Muscle of leg (tissue), 16 donors: ENCODE measurements at places on chromosomes 1 and 21. TPM values are rescaled to one million over a fixed set of nuclear protein-coding genes. Genes with fewer than 3 reads are reported as not detected.

DNA sequence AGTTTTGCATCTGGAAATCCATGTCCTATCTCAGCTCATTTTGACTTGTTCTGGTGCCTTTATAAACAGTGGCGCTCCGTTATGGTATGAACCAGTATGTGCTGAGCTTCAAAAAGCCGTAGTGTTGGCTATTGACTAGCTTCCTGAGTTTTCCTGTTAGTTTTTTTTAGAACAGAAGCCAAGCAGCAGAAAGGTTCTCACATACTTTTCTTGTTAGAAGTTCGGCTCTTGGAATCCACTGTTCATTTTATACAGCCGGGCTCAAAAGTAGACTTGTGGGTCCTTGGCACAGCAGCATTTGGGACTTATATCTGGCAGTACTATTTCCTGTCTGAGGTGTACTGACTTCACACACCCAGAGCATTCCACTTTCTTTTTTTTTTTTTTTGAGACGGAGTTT is 63.8 kb downstream of the TBCE start:
- no peaks in the 10 kb centered on the region for H3K27me3 ChIP-seq
- peaks cover 16% of the 10 kb centered on the region for H3K36me3 ChIP-seq
- no peak overlapping the region for H3K27ac ChIP-seq
- H3K4me1 ChIP-seq: no peaks in the 10 kb centered on the region
- H3K4me3 ChIP-seq: no peak overlapping the region

DNA sequence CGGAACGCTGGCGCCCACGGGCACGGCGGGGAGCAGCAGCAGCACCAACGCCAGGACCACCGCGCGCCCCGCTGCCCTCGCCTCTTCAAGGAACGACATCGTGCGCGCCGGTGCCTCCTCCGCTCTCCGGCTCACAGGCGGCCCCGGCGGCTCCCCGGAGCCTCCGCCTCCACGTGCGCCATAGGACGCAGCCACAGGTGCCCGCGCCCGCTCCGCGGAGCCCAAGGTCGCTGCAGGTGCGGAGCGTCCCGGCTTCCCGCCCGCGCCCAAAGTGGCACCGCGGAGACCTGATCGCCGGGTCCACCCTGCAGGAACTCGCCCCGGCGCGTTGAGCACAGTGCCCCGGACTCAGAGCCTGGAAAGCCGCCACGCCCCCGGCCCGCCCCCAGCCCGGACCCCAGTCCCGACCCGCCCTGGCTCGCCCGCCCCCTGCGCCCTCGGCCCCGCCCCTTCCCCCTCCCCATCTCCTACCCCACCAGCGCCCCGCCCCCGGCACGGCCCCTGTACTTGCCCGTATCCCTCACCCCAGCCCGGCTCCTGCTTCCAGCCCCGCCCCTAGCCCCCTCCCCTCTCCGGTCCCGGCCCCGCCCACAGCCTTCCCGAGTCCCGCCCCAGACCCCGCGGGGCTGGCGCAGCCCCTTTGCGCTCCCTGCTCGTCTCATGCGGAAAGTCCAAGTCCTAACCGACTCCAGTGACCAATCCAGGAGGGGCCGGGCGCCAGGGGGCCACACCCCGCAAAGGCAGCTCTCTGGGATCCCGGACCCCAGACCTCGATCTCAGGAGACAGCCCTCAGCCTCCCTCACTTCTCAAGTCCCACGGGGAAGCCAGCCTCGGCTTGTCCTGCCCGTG is at the start of gene MEGF6:
Gene MEGF6 (minus strand): TSS at position 339 of the 850 bp plus-strand sequence. CDS start 240 bp downstream, at position 99.
- H3K27ac ChIP-seq: no peak within 1 kb of the TSS
- peak; percentile 76 for DNase-seq
- peak within 1 kb of the TSS; percentile 15 for H3K4me3 ChIP-seq
- H3K27me3 ChIP-seq: peaks cover 36% of the 10 kb centered on the region

GRCh38 chr1:94863297-94863911 is 43.2 kb downstream of the SLC44A3 start:
- peak overlapping the region; percentile 80 for H3K27ac ChIP-seq
- peaks cover 47% of the 10 kb centered on the region for H3K4me1 ChIP-seq
- peak; percentile 90 for DNase-seq
- H3K36me3 ChIP-seq: no peaks in the 10 kb centered on the region
- no peaks in the 10 kb centered on the region for H3K27me3 ChIP-seq

Gene CLCA2
- not detected for total RNA-seq

Gene B4GALT3
- total RNA-seq: 16.7 TPM

- DNase-seq: no peak
- no peaks in the 10 kb centered on the region for H3K4me1 ChIP-seq
- no peak overlapping the region for H3K27ac ChIP-seq
- peaks cover 11% of the 10 kb centered on the region for H3K36me3 ChIP-seq
Measured at GRCh38 chr1:119027759-119028158, 39.6 kb upstream of the TBX15 start.

- H3K36me3 ChIP-seq: no peaks in the 10 kb centered on the region
- no peak overlapping the region for H3K4me3 ChIP-seq
- no peak overlapping the region for H3K27ac ChIP-seq
- DNase-seq: no peak
- no peaks in the 10 kb centered on the region for H3K27me3 ChIP-seq
- H3K4me1 ChIP-seq: peaks cover 15% of the 10 kb centered on the region
Measured at GRCh38 chr1:206145771-206146290, 28.6 kb upstream of the AVPR1B start.

- no peaks in the 10 kb centered on the region for H3K4me1 ChIP-seq
- no peak for DNase-seq
- H3K4me3 ChIP-seq: no peak overlapping the region
- H3K27me3 ChIP-seq: no peaks in the 10 kb centered on the region
Measured at GRCh38 chr1:190376044-190376443, 101.6 kb downstream of the BRINP3 start.
